ENCODE measurements at places on chromosomes 6 and 20. TPM values are rescaled to one million over a fixed set of nuclear protein-coding genes. Genes with fewer than 3 reads are reported as not detected.

DNA sequence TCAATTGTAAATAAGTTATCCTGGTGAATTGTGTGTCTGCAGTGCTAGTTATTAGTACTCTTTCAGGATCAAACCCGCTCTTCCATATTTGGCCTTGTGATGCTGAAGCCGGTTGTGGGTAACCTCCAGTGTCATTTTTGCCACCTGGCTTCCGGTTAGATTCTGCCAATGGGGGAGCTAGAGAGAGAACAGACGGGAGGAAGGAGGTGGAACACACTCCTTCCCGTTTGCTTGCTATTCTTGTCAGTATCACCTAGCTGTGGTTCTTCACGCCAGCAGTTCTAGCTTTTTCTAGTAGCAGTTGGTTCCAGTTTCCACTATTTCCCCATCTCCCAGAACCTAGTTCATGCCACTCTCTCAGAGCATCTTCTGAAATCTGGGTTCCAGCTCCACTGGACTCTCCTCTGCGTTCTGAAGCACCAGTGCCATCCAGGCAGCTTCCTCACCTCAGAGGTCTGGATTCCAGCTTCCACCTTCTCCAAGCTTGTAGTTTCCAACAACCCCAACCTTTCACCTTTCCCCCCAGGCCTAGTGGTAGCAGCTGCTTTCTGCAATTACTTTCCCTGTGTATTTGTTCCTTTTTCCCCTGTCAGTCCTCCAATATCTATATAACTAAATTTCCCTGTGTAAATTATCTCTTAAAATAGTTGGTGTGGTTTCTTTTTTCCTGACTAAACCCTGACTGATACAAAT lies 46.9 kb upstream of the LOC128125822 start:
- no peak for DNase-seq

- no peak for DNase-seq
These were observed 257.8 kb downstream of the CDC5L start for GRCh38 chr6:44645276-44645675.

GRCh38 chr20:3935295-3935955 lies 46.2 kb downstream of the PANK2 start:
- no peak for DNase-seq

- no peak for DNase-seq
These were observed 27.3 kb upstream of the SLC35B3 start for GRCh38 chr6:8462694-8463093.

Gene PROCR
- total RNA-seq, result not detected

Gene CTCFL
- total RNA-seq, result not detected

- no peak for DNase-seq
These were observed 1.2 kb downstream of the HLA-DQA2 start for GRCh38 chr6:32742374-32742773.

DNA sequence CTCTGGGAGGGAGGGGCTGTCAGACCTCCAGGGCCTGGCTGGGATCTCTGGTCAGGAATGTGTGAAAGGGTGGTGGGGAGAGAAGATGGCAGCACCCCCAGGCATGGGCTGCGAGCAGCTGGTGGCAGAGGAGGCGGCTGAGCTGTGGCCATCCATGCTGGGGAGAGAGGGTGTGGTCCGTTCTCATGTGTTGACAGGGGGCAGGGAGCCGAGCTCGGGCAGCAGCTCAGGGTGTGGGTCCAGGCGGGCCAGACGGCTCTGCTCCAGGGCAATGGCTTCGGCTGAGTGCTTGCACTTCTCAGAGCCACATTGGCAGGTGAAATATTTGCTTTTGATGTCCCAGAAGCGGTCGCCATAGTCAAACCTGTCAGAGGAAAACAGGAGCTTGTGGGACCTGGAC lies 1.1 kb upstream of the SLC44A4 start:
- DNase-seq, result no peak

All from CD4-positive, CD25-positive, alpha-beta regulatory T cell (primary cell).